NCI-H1092 (cell line): ENCODE measurements at places on chromosomes 16 and 17.

DNA sequence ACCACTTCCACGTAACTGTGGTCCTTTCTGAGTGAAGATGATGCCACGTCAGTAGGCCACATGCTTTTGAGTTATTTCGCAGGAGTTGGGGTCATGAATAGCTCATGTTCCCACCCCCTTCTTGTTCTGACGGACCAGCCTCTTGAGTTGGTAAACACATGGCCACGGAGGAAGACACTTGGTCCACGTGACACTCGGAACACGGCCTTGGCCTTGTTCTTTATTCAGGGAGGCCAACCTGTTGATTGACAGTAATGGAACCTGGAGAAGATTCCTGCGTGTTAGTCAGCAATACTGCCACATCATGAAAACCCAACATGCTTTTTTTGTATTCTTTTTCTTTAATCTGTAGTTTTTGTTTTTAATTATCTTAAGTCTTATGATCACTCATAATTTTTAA, 56.3 kb downstream of the SEC14L1 start:
- no peak for DNase-seq

DNA sequence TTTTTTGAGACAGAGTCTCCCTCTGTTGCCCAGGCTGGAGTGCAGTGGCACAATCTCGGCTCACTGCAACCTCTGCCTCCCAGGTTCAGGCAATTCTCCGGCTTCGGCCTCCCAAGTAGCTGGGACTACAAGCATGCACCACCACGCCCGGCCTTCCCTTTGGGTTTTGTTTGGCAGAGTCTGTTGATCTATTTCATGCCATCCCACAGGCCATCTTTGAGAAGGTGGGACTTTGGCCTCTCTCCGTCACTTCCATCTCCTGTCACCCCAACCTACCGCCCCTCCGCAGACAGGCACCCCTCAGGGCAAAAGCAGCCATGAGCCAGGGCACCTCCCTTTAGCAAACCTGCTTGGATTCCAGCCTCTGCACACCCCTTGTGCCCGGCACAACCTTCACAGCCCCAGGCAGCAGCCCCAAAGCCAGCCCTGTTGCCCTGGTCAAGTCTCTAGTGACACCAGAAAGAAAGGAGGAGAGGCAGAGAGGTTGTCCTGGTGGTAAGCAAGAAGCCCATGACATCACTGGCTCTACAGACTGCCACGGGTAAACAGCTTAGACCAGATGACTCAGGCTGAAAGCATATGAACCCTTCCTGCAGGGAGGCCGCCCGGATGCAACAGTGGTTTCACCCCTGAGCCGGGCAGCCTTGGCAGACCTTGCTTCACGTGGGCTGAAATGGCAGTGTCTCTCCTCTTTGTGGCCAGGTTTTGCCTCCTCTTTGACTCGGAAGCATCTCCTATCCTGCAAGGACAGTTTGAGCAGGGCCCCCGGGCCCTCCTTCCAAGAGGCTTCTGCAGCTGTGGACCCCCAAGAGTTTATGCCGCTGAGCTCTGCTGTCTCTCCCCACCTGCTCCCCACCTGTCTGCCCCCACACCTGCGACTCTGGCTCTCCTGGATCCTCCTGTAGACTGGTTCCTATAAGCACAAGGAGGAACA, 8.1 kb upstream of the TIMP2 start:
- no peak for DNase-seq

DNA sequence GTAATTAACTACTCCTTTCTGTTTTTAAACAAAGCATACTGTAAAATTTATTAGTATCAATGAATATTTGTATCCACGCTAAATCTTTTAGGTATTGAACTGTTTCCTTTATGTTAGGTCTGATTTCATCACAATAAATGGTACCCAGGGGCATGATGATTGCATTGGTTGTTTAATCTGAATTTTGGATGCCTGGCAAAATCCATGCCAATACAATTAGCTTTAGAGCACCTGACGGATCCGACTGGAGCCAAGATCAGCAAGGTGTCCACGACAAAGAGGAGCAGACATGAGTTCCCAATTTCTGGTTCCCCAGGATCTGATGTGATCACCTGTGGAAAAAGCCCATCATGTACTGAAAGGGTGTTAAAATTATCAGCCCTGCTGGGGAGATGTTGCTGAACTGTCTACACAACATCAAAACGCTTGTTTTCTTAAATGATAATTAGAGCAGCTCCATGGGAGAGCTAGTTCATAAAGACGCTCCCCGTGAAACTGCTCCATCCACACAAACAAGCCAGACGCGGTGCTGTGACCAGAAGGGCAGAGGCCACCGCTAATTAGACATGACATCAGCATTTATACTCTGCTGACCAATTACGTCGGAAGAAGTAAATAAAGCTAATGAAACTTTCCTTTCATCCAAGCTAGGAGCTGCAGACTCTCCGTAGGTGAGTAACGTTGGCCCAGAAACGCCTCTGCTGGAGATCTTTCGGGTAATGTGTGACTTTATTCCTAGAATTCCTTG, 151.7 kb downstream of the CPPED1 start:
- DNase-seq: no peak

GRCh38 chr16:58451265-58451689, 48.7 kb upstream of the NDRG4 start:
- no peak for DNase-seq

DNA sequence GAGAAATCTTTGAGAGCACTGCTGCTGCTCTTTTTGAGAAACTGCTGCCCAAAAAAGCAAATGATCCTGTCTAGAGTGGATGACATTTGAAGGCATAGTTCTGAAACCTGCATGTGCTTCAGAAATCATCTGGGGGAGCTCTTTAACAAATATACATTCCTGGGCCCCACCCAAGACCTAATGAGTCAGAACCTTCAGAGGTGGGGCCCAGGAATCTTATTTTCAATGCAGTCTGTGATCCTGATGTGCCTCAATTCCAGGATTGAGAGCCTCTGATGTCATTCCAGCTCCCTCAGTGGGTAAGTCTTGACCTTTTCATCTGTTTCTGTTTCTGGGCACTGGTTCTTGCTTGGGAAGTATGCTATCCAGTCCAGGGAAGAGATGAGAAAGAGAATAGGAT, 42.3 kb downstream of the HNF1B start:
- no peak for DNase-seq

DNA sequence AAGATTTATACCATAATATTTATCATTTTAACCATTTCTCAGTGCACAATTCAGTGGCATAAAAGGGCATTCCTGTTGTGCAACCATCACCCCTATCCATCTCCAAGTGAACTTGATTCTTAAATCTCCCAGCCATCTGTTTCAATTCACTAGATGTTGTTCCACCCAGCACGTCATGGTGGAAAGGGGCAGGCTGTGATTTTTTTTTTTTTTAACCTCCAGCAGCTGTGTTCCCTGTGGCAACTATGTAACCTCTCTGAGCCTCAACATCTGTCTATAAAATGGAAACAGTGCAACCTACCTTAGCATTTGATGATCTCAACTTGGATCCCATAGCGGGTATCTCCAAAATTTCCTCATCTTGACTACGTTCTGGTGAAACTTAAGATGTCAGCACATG, 604.5 kb downstream of the WWOX start:
- DNase-seq: no peak

GRCh38 chr17:59830007-59830630, 62.6 kb downstream of the TUBD1 start:
- no peak for DNase-seq
